Dorsolateral prefrontal cortex (tissue), 122 donors: ENCODE measurements at places on chromosomes 13 and 19.

DNA sequence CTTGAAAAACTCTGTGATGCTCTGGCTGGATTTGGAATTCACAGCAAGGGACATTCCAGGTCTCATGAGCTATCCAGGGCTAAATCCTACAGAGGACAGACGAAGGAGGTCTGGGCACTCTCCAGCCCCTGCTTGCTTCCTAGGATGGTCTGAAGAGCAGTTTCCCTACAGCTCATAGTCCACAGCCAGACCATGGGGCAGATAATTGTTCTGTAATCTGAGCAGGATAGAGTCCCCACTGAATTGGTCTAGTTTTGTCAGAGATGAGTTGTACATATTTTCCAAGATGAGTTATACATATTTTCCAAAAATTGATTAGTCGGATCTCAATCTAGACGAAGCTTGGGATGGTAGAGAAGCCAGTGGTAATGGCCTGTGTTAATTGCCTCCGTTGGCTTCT lies 75.6 kb downstream of the C13orf42 start:
- no peak for DNase-seq

DNA sequence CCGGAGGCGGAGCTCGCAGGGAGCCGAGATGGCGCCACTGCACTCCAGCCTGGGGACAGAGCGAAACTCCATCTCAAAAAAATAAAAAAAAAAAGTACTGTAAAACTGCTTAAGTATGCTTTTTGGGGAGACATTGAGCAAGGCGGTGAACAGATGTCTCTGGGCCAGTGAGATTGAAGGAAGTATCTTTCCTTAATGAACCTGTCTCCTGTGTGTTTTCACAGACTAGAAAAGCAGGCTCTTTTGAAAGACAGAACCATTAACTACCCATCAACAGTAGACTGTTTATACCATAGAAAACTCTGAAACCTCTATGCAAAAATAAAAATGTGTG lies 1.5 kb upstream of the ECH1 start:
- no peak for DNase-seq

DNA sequence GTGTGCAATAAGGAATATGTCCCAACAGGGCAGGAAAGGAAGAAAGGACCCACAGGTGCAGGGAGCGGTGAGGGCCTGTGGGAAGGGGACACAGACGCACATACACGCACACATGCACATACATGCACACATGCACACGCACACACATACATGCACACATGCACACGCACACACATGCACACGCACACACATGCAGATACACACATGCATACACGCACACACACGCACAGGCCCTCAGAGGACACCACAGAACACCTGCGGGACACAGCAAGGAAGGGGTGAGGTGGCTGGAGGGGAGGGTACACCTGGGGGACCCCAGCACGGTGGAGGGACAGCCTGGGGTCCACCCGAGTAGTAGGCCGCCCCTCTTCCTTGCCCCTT lies 12.9 kb downstream of the PIP5K1C start:
- DNase-seq: no peak

DNA sequence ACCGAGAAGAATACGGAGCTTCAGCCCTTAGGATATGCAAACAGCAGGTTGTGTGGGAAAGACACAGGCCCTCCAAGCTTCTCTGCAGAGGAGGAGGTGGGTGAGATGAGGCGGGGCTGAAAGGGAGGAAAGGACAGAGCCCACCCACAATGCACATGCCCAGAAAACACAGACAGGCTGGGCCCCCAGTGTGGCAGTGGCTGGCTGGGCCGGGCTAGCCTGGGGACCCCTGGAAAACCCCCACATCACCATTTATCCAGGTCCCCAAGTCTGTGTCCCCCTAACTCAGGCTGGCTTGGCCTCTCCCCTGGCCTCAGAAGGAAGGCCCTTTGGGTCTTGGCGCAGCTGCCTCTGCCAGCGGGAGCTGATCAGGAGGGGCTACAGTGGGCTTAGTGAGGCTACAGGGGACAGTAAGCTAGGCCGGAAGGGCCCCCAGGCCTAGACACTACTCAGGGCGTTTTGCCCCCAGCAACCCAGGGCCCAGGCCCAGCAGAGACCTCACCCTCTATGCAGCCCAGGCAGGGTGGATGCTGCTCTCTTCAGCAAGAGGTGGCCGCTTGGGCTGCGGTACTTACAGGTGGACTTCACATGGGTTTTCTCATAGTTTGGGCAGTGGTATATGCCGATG lies 119.5 kb downstream of the TUBA3C start:
- DNase-seq: no peak

- no peak for DNase-seq
Measured at GRCh38 chr13:34412295-34412694, 529.8 kb upstream of the NBEA start.

GRCh38 chr13:50126263-50126992 lies 111.2 kb downstream of the KCNRG start:
- DNase-seq: no peak

DNA sequence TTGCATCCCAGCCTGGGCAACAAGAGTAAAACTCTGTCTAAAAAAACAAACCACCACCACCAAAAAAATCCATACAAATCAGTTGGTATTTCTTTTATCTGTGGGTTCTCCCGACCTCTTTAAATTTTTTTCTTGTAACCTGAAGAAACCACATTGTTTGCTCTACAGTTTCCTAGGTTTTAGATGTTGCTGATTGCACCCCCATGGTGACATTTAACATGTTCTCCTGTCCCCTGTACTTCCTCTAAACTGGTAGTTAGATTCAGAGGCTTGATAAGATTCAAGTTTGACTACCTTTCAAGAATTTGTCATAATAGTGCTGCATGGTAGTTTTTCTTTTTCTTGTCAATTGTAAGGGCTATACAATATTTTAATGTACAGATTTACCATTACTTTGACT lies 24.0 kb downstream of the ALG5 start:
- no peak for DNase-seq

- DNase-seq: no peak
Measured at GRCh38 chr13:99033814-99034213, 56.0 kb upstream of the DOCK9 start.

- no peak for DNase-seq
Measured at GRCh38 chr13:44930963-44931623, 58.2 kb downstream of the NUFIP1 start.

DNA sequence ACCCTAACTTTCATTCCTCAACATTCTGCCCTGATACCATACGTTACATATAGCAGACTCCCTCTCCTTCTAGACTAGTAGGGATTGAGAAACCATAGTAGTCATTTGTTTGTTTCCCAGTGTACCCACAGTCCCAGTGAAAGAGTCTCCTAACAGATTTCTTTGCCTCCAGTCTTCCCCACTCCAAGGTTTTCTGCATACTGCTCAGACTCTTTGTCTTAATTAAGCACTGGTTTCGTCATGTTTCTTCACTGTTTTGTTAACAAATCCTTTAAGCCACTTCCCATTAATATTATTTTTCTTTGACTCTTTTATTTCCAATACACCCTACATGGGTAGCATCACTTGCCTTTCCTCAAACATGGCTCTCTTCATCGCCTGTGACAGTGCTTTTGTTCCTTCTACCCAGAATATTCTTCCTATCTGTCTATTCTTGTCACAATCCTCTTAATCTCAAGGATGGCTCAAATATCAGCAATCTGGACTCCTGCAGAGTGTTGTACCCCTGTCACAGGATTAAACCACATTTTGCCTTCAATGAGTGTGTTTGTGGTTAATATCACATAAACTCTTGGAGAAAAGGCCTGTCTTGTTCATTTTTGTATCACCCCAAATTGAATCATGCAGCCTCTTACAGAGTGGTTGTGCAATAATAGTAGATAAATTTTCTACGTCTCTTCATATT lies 92.7 kb upstream of the KLF12 start:
- DNase-seq: no peak

- no peak for DNase-seq
Measured at GRCh38 chr13:52887165-52887564, 38.7 kb upstream of the PCDH8 start.

DNA sequence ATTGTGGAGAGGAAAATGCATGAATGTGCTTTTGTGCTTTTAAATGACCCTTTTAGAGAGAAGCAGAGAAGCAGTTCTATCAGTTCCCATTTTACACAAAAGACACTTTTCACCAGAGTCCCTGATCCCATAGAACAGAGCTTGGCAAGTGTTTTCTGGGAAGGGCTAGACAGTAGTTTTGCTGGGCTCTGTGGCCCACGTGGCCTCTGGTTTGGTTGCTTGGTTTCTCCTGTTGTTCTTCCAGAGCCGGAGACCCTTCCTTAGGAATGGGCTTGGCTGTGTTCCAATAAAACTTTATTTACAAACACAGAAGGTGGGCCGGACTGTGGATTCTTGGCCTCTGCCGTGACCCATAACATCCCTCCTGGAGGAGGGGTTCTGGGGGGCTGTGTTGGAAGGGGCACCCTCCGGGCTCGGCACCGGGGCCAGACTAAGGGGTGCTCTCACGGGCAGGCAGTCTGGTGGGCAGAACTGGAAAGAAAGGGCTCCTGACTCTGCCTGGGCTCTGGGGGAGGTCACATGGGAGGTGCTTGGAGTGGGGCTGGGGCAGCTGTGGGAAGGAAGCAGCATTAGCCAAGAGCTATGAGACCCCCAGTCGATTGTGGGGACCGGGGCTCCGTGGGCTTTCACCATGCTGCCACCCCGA lies 3.2 kb downstream of the SPPL2B start:
- DNase-seq: no peak

DNA sequence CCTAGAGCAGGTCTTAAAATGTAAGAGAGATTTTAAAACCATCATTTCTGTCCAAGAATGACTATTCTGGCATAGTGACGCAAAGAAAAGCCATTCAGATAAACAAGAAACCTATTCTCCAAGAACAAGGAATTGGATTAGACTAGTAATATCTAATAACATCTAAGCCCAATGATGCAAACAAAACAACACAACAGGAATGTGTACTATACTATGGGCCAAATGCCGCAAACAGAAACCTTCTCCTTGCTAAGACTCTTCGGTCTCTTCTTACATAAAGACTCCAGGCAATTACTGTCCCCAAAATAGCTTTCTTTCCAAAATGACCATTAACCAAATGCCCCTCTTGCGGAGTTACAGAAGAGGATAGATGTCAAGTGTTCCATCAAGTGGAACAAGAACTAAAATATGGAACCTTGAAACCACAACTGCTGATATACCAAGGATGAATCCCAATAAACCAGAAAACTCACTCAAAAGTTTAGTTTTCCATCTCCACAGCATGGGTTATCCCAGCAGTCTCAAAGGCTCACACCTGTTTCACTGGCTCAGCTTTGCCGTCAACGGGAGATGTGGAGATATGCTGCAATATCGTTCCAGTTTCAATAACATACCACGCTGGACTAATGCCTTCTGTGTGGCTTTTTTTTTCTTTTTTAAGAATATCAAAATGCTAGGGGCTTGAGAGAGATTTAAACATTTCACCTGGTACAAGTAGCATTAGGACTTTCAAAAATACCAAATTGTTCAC lies 76.2 kb downstream of the FOXO1 start:
- no peak for DNase-seq

GRCh38 chr13:106480351-106480910 lies 55.0 kb downstream of the EFNB2 start:
- no peak for DNase-seq

DNA sequence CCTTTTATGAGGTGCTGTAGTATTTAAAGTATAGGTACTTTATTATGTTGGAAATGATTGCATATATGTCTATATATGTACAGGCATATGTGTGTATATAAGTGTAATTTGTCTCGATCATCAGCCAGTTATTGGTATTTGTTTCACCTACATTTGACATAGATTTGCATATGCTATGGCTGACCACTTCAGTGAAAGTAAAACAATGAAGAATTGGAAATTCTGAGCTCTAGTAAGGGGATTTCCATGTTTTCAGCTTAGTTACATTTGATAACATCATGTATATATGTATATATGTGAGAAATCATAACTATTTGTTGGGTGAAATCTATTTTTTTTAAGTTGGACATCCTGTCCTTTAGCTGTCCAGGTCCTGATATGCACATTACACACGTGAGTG lies 1303.9 kb downstream of the EFNB2 start:
- no peak for DNase-seq

DNA sequence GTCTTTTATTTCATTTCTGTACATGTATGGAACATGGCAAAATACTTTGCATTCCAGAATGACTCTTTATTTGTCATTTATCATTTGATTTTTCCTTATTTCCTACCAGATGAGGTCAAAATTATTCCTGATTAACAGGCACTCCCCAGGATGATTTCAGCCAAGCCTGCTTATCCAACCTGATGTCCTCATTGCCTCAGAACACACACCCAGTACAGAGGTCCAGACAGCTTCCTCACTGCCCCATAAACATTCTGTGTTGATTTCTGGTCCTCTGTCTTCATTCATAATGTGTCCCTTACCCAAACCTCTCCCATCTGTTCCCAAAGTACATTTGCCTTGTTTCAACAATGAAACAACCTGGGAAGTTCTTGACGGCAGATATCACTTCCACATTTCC lies 367.4 kb downstream of the MTUS2 start:
- DNase-seq: no peak

DNA sequence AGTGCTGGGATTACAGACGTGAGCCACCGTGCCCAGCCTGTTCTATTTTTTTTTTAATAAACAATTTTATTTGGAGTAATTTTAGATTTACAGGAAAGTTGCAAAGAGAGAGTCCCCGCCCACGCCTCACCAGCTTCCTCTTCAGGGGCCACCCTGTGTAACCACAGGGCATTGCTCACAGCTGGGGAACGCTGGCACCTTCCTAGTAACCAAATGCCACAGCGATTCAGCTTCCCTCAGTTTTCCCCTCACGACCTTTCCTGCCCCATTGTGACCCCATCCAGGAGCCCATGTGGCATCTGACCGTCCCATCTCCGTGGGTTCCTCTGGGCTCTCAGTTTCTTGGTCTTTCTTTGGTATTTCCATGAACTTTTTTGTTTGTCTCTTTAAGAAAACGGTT lies 83.9 kb downstream of the GNG7 start:
- no peak for DNase-seq

GRCh38 chr13:59728896-59729545 lies 434.7 kb downstream of the DIAPH3 start:
- no peak for DNase-seq

DNA sequence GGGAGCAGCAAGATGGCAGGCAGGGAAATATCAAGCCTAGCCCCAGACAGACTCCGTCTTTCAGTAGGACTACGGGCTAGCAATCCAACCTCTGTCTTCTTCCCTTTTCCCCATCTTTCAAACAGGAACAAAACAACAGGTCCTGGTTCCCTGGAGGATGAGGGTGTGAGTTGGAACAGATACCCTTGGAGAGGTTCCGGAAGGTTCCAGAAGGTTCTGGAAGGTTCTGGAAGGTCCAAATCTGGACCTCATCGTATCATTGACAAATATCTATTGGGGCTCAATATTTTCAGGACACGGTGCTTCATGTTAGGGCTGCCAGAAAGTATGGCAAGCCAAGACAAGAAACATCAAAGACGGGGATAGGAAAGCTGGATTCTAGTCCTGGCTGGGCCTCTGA lies 28.5 kb upstream of the FEM1A start:
- no peak for DNase-seq

DNA sequence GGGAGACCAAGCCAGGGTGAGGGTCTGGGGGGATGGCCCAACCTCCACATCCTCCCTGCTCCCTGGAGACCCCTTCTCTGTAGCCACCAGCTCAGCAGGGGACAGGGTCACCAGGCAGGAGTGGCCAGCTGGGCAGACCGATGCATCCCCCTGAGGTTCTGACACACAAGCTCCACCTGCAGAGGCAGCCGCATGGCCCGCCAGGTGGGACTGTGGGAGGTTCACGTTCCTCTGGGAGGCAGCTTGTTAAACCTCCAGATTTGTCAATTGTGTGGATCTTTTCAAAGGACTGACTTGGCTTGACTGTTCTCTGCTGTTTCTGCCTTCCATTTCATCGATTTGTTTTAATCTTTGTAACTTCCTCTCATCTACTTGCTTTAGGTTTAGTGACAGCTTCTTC lies 8.1 kb downstream of the POLRMT start:
- no peak for DNase-seq

GRCh38 chr13:31101472-31102170 lies 60.1 kb downstream of the HSPH1 start:
- DNase-seq: no peak
